ENCODE measurements at places on chromosomes 11 and 22.
A peak's percentile ranks its signal among the peaks of the same experiment; 100 is the strongest.

- DNase-seq = peak; percentile 62
These were observed 318.7 kb downstream of the BUD13 start for GRCh38 chr11:116454020-116454645.

DNA sequence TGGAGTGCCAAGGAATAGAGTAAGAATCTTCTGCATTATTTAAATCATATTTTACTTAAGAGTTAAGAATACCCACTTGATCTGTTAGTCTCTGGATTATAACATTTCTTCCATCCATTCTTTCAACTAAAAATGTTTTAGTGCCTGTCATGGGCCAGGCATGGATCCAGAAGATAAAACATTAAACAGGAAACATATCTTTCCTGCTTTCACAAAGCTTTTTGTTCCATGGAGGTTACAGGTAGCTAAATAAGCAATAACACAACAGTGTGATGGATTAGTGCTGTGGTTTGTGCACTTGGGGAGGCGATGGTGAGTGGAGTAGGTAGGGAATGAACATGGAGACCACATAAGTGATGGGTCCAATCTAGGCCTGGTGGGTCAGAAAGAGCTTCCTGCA, 258.5 kb downstream of the DDX10 start:
- DNase-seq = no peak

GRCh38 chr11:13119361-13119760, 110.2 kb downstream of the RASSF10 start:
- no peak for DNase-seq

GRCh38 chr11:13008625-13009475, at the start of gene RASSF10:
Gene RASSF10, plus strand, starts transcription at chr11:13009316. Its CDS starts 261 bp downstream, at chr11:13009577.
- DNase-seq = no peak

GRCh38 chr11:27720277-27720830, 20.1 kb upstream of the BDNF start:
- DNase-seq = peak; percentile 20

DNA sequence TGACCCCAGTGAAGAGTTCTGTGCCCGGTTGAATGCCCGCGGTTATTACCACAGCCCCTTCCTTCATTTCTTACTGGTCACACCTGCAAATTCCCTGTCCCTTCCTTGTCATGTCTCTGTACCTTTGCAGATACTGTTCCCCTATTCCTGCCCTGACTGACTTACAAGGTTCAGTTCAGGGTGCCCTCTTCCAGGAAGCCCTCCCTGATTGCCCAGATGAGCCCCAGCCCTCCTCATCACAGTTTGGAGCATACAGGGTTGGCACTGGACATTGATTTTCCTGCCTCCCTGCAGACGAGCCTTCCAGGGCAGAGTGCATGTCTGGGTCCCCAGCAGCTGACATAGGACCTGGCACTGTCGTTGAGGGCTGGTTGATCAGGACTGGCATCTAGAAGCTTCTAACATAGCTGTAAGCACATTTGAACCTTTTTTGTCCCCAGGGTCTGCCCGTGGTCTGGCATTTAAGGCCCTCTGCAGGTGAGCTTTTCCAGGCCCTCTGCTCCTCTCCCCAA, 70.4 kb upstream of the SHISAL1 start:
- no peak for DNase-seq

GRCh38 chr22:45318558-45319323, 9.0 kb downstream of the FAM118A start:
- DNase-seq = peak; percentile 11

GRCh38 chr11:74460481-74461154, 6.7 kb downstream of the KCNE3 start:
- DNase-seq = peak; percentile 99

DNA sequence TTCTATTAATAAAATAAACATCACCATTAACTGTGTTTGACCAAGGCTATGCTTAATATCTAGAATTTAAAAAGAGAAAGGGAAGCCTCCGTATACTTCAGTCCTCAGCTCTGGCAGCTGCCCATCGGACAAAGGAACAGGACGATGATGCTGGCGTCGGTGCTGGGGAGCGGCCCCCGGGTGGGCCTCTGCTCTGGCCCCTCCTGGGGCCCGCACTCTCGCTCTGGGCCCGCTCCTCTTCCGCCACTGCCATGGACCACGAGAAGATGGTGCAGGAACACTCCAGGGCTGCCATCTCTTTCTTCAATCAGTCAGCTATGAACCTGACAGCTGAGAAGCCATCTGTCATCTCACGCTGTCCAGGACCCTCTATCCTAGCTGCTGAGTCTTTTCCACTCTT, 25.3 kb downstream of the PDHX start:
- no peak for DNase-seq

DNA sequence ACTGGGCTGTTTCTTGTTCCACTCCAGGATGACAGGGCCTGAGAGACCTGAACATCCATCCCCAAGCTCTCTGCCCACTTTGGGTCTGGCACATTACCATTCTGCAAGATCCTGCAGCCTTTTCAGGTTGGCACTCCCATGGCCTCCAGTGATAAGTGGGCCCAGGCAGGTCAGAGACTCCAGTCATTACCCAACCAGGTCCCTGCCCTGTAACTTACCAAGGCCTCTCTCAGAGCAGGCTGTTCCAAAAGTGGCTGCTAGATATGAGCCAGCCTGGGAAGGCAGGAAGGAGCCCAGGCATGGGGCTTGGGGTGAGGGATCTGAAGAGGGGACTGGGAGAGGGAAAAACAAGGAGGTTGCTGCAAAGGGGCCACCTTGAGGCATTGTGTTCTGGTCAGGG, 35.9 kb downstream of the KCNQ1OT1 start:
- no peak for DNase-seq

- DNase-seq = no peak
These were observed 368.3 kb downstream of the SHANK2 start for GRCh38 chr11:70883973-70884623.

- no peak for DNase-seq
These were observed 8.0 kb upstream of the TSPAN18 start for GRCh38 chr11:44718612-44719390.

DNA sequence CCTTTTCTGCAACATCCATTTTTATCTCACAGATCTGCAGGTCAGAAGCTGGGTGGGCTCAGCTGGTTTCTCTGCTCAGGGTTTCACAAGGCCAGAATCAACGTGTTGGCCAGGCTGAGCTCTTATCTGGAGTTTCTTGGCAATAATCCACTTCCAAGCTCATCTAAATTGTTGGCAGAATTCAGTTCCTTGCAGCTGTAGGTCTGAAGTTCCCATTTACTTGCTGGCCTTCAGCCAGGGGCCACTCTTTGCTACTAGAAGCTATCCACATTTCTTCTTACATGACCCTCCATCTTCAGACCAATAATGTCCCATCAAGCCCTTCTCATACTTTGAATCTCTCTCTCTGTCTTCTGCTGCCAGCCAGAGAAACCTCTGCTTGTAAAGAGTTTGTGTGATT, 103.5 kb downstream of the WNT11 start:
- peak; percentile 91 for DNase-seq

DNA sequence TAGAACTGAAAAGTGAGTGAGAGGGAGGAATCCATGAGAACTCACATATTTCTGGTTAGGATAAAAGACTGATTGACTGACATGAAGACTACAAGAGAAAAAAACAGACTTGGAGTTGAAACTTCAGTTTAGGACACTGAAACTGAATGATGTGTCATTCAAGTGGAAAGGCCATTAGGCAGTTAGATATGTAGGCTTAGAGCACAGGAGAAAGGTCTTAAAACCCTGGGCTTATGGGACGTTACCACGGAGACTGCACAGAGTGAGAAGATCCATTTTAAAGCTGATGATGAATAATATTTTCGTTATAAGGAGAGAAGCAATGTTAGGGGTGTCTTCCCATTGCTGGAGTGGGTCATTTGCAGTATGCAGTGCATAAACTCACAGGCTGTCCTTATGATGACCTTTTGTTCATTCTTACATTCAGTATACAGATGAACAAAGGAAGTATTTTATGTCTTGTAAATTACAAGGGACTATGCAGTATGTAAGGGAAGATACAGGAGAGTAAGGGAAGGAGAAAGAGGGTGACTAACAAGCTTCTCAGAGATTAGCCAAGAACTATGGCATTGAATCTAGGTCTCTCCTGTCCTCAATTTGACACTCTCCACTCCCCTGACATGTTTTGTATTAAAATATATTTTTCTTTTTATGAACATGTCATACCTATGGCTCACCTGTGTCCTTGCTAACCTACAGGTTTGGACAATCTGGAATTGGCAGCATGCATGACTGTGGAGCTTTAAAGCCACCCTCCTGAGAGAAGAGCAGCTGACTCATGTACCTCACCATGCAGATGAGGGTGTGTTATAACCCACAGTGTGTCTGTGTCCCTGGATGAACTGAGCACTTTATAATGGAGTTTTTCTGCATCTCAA, 63.7 kb downstream of the MAML2 start:
- DNase-seq = no peak

GRCh38 chr11:86050196-86050709, 18.6 kb downstream of the PICALM start:
- no peak for DNase-seq

- peak; percentile 29 for DNase-seq
These were observed 171.5 kb downstream of the SBF2 start for GRCh38 chr11:10122326-10123197.

GRCh38 chr22:46287873-46288751, 8.6 kb upstream of the GTSE1 start:
- no peak for DNase-seq

- DNase-seq = peak; percentile 67
These were observed 4.9 kb upstream of the CNTN5 start for GRCh38 chr11:99015634-99016454.

DNA sequence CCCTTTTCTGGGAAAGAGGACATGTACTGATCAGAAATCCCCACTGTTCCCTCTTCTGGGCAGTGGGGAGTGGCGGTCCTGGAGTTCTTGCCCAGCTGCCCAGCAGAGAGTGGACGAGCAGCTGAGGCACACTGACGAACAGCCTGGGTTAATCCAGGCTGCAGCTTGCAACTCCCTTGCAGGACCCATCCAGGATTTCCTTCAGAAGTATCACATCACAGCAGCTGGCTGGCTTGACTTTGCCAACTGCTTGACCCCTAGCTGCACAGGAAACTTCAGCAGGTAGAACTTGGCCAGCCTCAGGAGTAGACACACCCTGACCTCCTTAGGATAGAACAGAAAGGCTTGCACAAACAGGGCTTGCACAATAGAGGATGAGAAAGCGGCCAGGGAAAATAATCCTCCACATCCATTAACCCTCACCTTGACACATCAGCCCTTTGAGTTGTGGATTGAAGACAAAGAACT, 27.9 kb upstream of the FZD4 start:
- DNase-seq = no peak

DNA sequence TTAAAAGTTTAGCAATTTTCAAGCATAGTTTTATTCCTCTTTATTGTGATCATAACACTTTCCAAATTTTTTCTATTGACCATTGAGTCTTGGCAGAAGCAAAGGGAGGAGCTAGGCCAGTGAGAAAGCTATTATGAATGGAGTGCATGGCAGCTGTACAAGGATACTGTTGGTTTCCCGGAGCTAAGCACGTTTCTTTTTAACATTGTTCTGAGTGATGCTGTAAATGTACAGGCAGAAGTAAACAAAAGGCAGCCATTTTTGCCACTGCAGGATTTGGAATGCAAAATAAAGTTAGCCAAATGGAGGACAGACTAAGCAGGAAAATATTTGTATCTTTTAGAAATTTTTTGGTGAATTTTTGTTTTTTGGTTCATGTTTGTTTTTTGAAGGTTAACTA, 16.2 kb downstream of the CBL start:
- no peak for DNase-seq

DNA sequence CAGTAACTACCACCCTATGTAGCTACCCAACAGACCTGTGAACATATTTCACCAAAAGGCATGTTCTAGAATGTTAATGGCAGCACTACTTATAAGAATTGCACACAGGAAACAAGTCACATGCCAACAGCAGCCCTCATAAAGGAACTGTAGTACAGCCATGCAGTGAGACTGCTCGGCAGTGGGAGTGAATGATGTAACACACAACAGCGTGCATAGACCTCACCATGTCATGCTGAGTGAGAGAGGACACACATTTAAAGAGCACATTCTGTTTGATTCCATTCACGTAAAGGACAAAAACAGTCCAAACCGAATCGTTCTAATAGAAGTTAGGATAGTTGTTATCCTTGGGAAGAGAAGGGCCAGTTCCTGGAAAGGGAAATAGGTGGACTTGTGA, 27.2 kb upstream of the KIRREL3 start:
- no peak for DNase-seq

DNA sequence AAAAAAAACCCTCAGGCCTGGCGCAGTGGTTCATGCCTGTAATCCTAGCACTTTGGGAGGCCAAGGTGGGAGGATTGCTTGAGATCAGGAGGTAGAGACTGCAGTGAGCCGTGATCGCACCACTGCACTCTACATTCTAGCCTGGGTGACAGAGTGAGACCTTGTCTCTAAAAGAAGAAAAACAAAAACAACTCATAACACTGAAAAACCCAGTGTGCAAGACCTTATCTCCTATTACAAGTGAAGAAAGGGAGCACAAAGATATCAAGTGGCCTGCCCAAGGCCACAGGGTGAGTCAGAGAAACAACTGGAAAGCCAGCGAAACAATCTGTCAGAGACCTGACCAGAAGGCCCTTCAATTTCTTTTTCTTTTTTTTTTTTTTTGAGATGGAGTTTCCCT, 2.5 kb downstream of the TXN2 start:
- DNase-seq = peak; percentile 90

DNA sequence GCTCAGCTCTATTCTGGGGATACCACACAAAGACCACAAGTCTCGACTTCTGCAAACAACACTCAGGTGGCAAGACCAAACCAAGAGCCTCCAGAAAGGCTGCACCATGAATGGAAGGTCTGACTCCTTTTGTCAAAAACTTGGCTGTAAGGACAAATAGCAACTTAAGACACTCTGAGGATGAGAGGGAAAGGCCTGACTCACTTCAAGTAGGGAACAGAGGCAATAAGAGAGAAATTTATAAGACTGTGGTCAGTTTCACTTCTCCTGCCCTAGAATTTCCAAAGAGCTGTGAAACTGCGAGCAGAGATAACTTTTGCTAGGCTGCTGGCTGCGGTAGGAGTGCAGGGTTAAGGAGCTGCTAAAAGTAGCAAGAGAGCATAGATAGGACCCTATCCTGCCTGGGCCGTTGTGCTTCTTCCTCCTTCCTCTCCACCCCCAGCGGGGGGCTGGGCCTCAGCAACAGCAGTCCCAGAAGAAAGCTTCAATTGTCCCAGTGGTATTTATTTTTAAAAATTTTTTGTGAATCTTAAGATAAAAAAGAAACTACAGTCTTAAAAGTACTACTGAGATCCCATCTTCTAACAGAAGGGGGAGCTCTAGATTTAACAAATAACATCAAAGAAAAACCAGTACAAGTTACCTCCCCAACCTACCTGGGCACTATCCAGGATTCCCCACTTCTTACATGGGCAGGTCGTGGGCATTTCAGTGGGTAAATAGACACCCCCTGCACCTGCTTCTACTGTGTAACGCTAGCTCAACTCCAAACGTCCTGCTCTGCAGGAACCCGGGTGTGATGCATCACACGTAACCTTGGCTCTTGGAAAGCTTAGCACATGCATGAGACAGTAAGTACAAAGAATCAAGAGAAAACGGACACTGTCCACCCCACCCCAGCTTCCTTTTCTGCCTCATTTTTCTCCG, 66.4 kb downstream of the SGSM3 start:
- DNase-seq = peak; percentile 98

- DNase-seq = no peak
These were observed 67.3 kb downstream of the IMMP1L start for GRCh38 chr11:31442086-31442485.

- DNase-seq = no peak
These were observed at the start of gene SAA2 for GRCh38 chr11:18248561-18248960. Gene SAA2, minus strand, starts transcription at chr11:18248668. Its CDS starts 657 bp downstream, at chr11:18248011.
